Ovary (tissue), 10 donors: ENCODE measurements at places on chromosomes 3 and 15. TPM values are rescaled to one million over a fixed set of nuclear protein-coding genes. Genes with fewer than 3 reads are reported as not detected.

- no peaks in the 10 kb centered on the region for H3K36me3 ChIP-seq
- no peaks in the 10 kb centered on the region for H3K27me3 ChIP-seq
- no peak overlapping the region for H3K27ac ChIP-seq
- no peaks in the 10 kb centered on the region for H3K4me1 ChIP-seq
- DNase-seq, result no peak
Observed at GRCh38 chr15:27846722-27847395, 252.3 kb downstream of the OCA2 start.

- H3K27me3 ChIP-seq, result no peaks in the 10 kb centered on the region
- peaks cover 5% of the 10 kb centered on the region for H3K4me1 ChIP-seq
- H3K27ac ChIP-seq, result no peak overlapping the region
- no peak for DNase-seq
- no peaks in the 10 kb centered on the region for H3K36me3 ChIP-seq
Observed at GRCh38 chr3:141073580-141073979, 22.4 kb downstream of the SPSB4 start.

DNA sequence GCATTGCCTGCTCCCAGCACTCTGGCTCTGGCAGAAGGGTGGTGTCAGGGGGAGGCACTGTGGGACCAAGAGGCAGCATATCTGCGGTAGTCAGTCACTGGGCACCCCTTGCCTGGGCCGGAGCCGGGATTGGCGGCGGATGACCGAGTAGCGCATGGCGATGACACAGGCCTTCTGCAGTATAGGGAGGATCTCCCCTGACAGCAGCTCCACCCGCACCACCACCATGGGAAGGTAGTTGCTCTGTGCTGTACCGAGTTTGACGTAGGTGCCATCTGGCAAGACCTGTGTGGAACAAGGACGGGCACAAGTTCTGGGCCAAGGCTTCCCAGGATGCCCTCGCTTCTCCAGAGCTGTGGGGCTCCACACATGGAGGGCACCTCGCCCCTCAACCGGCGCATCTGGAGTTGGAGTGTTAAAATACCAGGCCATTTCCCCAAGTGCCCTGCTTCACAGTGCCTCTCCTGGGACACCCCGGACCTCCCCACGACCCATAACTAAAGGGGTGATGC, 6.6 kb downstream of the ACOX2 start:
- no peaks in the 10 kb centered on the region for H3K27me3 ChIP-seq
- H3K36me3 ChIP-seq, result no peaks in the 10 kb centered on the region
- H3K4me1 ChIP-seq, result peaks cover 2% of the 10 kb centered on the region
- DNase-seq, result no peak
- no peak overlapping the region for H3K4me3 ChIP-seq

GRCh38 chr3:14228681-14229470, 50.3 kb downstream of the LSM3 start:
- peaks cover 25% of the 10 kb centered on the region for H3K4me1 ChIP-seq
- no peaks in the 10 kb centered on the region for H3K36me3 ChIP-seq
- H3K4me3 ChIP-seq, result no peak overlapping the region
- peak; percentile 8 for DNase-seq

- peak; percentile 74 for DNase-seq
- H3K27me3 ChIP-seq, result no peaks in the 10 kb centered on the region
- peaks cover 12% of the 10 kb centered on the region for H3K4me1 ChIP-seq
- H3K4me3 ChIP-seq, result peak within 1 kb of the TSS; percentile 82
Observed at GRCh38 chr3:16513141-16514020, at the start of gene RFTN1. TSS of gene RFTN1 (minus strand) at chr3:16513699. CDS start at chr3:16493869, 19,830 bp downstream.

The TTLL13 gene
- total RNA-seq, result 0.13 TPM

The IGF2BP2 gene
- total RNA-seq, result 16.6 TPM

The FBXO40 gene
- total RNA-seq, result 0.32 TPM

The ESYT3 gene
- total RNA-seq, result 2.0 TPM
